ENCODE measurements at places on chromosomes 3 and 15. TPM values are rescaled to one million over a fixed set of nuclear protein-coding genes. Genes with fewer than 3 reads are reported as not detected.

DNA sequence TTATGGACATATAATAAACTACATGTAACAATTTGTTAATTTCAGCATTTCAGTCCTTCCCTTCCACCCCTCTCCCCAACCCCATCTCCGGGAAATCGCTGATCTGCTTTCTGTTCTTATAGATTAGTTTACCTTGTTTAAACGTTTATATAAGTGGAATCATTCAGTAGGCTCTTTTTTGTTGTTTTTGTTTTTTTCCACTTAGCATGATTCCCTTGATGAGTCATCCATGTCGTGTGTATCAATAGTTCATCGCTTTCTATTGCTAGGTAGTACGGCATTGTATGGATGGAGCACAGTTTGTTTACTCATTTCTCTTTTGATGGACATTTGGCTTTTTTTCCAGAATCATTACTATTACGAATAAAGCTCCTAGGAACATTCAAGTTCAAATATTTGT is 23.5 kb upstream of the AMOTL2 start:
- DNase-seq, result no peak

DNA sequence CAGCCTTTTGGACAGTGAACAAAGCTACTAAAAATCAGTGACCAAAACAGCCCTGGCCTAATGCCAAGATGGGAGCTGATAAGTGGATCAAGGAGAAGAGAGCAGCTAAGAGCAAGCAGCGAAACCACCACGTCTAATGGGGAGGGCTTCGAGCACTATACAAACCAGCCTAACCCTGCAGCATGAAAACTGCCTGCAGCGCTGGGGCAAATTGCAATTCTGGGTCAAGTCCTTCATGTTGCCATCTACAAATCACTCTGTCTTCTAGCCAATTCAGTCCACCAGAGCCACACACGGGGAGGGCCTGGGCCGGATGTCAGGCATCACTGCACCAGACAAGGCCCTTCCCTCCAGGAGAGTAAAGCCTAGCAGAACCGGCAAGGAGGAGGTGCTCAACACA is 30.5 kb upstream of the SPATA12 start:
- no peak for DNase-seq

DNA sequence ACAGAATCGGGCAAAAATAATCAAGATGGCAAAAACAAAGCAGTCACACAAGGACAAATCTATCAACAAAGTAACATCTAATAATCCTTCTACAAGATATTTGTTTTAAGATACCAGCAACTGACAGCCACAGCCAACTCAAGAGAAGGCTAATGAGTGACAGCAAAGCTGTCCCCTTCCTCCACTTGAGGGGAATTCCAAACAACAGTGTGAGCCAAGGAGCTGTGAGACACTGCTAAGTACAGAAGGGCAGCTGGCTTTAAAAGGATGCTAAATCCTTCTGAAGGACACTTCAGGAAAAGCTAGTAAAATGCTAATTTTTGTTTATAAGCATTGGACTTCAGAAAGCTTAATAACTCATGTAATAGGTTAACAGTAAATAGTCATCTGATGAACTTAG is 120.3 kb upstream of the GOLGA8J start:
- DNase-seq, result no peak

DNA sequence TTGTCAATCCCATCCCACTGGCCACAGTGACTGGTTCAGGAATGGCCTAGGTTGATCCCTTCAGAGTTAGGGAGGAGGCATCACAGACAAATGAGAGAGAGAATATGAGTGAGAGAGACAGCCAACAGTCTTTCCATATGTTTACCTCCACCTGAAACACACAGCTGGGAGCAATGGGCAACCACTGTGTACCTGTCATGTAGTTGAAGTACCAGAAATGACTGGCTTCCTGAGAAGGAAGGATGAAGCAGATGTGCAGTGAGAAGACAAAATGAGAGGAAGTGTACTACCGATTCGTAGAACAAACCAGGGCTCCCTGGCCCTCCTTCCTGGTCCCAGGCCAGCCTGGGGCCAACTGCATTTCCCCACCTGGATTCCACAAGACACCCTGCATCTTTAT is 27.4 kb downstream of the SRGAP3 start:
- DNase-seq, result no peak

DNA sequence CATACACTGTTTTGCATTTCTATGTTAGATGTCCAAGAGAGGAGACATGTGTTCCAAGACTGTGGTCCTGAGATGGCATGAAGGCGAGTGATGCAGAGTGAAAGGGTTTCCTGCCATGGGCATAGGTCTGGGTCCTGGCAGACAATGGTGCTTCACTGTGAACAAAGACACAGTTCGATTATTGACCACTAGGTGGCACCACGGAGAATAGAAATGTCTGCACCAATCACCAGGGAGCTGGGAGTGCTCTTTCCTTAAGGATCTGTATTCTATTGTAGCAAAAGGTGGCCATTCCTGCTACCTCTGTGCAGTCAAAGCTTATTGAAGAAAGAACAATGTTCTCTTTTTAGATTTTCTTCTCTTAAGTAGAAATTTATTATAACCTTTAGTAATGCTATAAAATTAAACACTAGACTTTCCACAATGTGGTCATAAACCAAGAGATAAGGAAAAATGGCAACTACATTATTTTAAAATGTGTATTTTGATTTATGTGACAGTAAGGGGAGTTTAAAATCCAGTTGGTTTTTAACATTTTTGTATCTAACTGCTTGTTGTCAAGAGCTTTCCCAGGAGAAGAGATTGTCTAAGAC is 88.7 kb downstream of the GABRG3 start:
- no peak for DNase-seq

DNA sequence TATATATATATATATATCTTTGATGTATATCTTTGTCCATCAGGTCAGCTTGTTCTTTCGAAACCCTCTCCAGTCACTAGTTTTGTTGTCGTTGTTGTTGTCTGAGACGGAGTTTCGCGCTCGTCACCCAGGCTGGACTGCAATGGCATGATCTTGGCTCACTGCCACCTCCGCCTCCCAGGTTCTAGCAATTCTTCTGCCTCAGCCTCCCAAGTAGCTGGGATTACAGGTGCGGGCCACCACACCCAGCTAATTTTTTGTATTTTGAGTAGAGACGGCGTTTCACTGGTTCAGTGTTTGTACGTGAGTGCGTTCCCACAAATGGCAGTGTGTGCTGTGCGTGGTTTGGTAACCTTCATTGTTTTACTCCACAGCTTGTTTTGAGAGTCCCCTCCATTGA is 51.7 kb downstream of the ZDHHC19 start:
- no peak for DNase-seq

- DNase-seq, result no peak
Observed at GRCh38 chr15:83289160-83289559, 4.7 kb upstream of the BNC1 start.

GRCh38 chr3:195160257-195160898 is 110.6 kb downstream of the XXYLT1 start:
- DNase-seq, result no peak

GRCh38 chr3:166478356-166478755 is 641.1 kb upstream of the BCHE start:
- no peak for DNase-seq

DNA sequence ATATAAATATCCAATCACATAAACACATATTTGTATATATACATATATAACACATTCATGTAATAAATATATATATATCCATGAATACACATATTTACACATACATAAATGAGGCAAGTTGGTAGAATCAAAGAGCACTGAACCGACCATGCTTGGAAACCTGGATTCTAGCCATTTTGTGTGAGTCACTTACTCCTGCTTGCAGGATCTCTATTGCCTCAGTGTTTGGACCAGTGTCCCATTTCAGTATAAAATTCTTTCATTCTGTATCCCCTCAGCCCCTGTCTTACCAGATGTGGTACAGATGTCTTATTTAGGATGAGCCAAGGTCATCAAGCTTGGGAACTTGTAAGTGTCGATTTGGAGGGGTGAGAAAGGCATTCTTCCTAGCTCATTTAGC is 391.4 kb upstream of the FRG2C start:
- no peak for DNase-seq

GRCh38 chr3:146796078-146796477 is 190.9 kb upstream of the PLSCR5 start:
- DNase-seq, result no peak

GRCh38 chr15:73914145-73914544 is 12.1 kb upstream of the LOXL1 start:
- no peak for DNase-seq

- DNase-seq, result no peak
Observed at GRCh38 chr15:99963096-99963825, 230.0 kb upstream of the LYSMD4 start.

Gene SLC51A
- not detected for total RNA-seq

Gene ROBO2
- not detected for total RNA-seq

Gene ACTC1
- total RNA-seq, result not detected

Gene CGNL1
- total RNA-seq, result not detected

Gene SCN5A
- total RNA-seq, result not detected

Gene GREM1
- total RNA-seq, result not detected

Measured in CD8-positive, alpha-beta T cell (primary cell).